ENCODE measurements at places on chromosomes 1 and 21.

- no peak for DNase-seq
Measured at GRCh38 chr1:85570446-85571180, 9.9 kb upstream of the CCN1 start.

GRCh38 chr1:219163401-219163954, 10.2 kb upstream of the LYPLAL1 start:
- no peak for DNase-seq

GRCh38 chr1:6897138-6897537, 111.9 kb downstream of the CAMTA1 start:
- no peak for DNase-seq

GRCh38 chr1:8370905-8371315, 53.0 kb downstream of the SLC45A1 start:
- DNase-seq = peak; percentile 55

GRCh38 chr1:235004276-235004675, 124.4 kb downstream of the TOMM20 start:
- DNase-seq = no peak

- DNase-seq = no peak
Measured at GRCh38 chr1:13832536-13832935, 132.5 kb downstream of the PRDM2 start.

DNA sequence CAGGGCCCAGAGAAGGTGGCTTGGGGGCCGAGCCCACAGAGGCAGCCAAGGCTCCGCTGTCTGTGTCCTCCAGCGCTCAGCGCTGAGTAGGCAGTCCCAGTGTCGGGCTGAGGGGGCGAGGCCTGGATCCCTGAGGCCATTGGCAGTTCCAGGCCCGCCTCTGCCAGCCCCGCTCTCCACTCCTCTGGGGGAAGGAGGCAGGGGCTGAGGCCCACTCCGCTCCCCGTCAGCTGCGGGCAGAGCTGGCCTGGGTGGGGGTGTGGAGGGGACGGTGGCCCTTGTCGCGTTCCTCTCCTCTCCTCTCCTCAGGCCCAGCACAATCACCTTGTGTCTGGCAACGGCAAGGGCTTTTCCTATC, 132.8 kb downstream of the CASZ1 start:
- DNase-seq = peak; percentile 40

GRCh38 chr1:167582722-167583121, 29.2 kb upstream of the CREG1 start:
- DNase-seq = no peak

GRCh38 chr1:8663915-8664329, 153.5 kb downstream of the RERE start:
- no peak for DNase-seq

DNA sequence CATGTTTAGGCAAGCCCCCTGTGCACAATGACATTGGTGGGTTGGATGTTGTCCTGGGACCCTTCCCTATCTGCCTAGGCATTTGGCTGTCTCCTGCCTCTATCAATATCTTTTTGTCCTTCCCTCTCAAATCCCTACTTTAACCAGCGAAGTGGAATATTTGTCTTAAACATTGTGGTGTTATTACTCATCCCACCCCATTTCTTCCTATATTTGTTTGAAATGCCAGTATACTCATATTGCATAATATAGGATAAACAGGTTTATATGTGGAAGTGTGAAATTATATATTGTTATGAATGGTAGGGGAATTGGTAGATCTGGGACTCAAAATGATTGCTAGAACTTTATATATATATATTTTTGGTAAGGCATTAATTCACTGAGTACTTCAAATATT, 80.0 kb downstream of the ADGRL2 start:
- DNase-seq = no peak

DNA sequence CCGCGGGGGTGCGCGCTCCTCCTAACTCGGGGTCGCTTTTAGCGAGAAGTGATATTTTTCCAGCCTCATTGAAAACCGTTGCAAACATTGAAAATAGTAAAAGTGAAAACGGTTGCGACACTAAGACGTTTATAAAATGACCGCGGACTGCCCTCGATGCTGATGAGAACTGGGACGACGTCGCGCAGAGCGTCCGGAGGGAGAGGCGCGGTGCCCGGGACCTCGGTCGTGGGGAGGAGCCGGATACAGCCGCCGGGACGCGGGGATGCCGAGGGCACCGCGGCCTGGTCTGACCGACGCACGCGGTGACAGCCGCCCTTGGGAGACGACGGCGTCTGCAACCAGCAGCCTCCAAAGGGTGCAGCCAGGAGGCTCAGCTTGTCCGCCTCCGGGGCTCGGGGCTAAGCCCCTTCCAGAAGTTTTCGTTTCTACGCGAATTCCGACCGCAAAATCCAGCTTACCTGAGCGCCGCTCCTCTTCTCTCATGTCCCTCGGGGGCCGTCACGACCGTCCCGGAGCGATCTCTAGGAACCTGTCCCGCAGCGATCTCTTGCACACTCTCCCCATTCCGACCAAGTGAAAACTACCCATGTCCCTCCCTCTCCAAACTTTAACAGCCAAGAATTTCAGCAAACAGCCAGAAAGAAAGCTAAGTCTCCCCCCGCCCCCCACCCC, 144.4 kb upstream of the ETS2 start:
- no peak for DNase-seq

DNA sequence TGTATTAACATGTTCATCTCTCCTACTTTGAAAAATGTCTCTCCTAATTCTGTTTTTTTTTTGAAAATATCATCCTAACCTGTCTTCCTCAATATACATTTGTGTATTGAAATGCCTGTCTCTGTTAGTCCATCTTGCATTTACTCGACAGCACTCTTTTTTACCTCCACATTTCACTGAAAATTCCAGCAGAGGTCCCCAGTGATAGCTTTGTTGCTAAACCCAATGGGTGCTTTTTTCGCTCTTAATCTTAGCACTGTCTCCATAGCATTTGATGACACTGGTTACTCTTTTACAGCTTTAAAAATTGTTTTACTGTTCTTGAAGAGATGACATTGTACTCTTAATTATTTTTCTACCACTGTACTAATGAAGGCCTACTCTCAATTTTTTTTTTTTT, 10.8 kb downstream of the OSBPL9 start:
- no peak for DNase-seq

DNA sequence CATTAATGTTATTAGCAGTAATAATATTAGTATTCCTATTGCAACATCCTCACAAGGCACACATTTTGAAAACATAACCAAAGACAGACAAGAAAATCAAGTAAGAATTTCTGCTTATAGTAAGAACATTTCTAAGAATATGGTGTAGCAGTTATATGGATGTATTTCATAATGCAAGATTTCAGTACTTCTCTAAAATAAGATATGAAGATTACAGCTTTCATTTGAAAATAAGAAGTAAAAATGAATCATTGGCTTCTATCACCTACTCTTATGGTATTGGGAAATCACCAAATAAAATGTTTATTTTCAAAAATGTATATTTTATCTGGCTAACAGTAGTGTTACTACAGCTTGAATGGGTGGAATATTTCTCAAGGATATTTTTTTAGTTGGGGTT, 103.8 kb upstream of the USP25 start:
- DNase-seq = no peak

DNA sequence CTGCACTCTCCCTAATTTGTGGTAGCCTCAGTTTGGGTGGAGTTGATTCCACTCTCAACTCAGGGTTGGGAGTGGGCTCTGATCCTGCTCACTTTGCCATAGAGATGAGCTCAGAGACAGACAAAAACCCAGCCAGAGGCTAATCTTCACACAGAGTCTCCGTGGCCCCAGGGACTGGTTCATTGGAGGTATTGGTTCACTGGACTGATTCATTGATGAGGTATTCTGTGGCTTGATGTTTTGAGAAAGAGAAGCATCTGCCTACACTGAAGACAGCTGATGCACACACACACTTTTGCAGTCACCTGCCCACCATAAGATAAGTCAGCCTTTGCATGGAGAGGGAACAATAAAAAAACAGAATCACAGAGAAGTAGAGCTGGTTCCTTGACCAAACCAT, 183.8 kb downstream of the AJAP1 start:
- no peak for DNase-seq

DNA sequence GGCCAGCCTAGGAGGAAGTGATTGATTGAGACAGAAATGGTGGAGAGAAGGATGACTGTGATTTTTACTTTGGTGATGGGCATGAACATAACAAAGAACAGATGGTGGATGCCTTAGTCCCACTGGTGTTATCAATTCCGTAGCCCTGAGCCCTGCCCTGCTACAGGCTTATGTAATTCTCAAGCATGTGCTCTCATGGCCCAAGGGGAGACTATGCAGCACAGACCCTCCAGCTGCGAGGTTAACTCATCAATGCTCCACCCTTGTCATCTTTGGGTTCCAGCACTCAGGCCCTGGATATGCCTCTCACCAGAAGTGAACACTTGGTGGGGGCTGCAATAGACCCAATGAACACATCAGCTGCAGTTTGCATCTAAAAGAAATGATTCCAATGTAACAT, 62.7 kb upstream of the LRRC8D start:
- no peak for DNase-seq

DNA sequence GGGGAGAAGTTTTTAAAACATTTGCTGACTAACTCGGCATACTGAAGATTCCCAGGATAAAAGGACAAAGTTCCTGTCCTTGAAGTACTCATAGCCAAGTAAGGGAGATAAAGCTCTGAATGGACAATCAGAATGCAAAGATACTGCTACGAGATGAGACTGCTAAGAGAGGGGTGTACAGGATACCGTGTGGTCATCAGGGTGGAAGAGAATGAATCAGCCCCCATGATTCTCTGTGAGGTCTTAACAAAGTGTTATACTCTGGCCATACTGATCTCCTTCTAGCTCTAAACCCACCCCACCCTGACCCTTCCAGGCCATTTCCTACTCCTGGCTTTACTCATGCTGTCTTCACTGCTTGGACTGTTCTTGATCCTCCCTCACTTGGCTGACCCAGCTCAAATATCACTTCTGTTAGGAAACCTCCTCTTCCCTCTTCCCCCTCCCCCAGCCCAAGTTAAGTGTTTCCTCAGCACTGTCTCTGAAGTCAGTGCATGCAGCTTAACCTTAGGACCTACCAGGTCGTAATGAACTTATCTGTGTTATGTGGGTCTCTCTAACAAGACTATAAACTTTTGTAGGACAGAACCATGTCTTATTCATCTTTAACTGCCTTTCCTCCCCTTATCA, 15.8 kb upstream of the MAGOH start:
- no peak for DNase-seq

DNA sequence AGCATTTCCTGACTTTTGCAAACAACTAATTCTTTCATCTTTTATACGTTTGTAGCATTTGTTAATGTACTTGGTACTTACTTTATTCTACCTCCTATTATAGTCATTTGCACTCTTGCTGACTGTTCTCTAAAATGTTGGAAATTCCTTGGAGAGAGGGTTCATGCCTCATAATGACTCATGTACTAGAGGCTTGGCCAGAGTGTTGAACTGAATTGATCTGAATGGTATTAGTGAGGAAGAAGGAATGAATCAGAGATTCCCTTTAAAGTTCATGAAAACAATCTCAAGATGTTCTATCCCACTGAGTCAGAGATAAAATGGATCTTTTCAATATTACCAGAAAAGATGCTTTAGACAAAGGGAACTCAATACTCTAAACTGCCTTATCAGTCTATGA, 383.4 kb downstream of the SEC16B start:
- no peak for DNase-seq

- DNase-seq = no peak
Measured at GRCh38 chr1:58405660-58406059, 140.9 kb downstream of the OMA1 start.

DNA sequence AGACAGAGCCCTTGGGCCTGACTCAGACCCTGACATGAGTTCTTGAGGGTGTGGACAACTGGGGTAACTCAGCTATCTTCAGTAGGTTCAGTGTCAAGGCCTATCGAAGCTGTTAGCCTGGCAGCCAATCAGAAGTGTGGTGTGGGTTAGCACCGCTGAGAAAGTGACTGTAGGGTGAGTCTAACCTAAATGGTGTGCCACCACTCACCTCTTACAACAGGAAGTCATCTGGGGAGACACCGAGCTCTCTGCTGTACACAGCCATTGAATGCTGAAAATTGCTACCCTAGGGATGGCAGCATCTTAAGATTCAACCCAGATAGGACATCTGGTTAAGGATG, 44.6 kb downstream of the RASSF5 start:
- DNase-seq = no peak

DNA sequence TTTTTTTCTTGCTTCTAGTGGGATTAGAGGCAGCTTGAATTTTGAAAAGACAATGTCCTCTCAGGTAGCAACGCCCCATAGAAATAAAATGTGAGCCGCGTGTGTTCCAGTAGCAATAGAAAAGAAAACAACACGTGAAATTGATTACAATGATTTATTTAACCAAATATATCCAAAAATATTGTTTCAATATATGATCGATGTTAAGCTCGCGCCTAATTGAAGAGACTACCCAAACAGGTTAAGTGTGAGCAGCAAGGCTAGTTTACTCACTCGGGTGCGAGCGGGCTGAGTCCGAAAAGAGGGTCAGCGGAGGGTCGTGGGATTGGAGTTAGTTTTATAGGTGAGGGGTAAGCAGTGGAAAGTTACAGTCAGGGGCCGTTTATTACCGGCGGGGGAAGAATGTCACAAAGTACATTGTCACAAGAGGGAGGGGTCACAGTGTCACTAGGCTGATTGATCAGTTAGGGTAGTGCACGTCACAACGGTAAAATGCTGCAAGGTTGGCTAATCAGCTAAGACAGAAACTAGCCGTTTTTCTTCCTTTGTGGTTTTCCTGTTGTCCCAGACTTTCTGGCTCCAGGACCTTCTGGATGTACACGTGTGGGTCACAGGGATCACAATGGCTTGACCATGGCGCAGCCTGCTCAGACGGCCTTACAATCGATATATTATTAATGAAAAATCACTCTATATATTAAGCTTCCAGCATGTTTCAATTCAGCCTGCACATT, 697 bp upstream of the ZNF670 start:
- DNase-seq = no peak

GRCh38 chr1:10338047-10338446, 60.8 kb upstream of the PGD start:
- peak; percentile 36 for DNase-seq

- no peak for DNase-seq
Measured at GRCh38 chr1:247998811-247999210, 14.6 kb upstream of the OR2L5 start.

- no peak for DNase-seq
Measured at GRCh38 chr1:115810609-115811008, 30.3 kb downstream of the NHLH2 start.

DNA sequence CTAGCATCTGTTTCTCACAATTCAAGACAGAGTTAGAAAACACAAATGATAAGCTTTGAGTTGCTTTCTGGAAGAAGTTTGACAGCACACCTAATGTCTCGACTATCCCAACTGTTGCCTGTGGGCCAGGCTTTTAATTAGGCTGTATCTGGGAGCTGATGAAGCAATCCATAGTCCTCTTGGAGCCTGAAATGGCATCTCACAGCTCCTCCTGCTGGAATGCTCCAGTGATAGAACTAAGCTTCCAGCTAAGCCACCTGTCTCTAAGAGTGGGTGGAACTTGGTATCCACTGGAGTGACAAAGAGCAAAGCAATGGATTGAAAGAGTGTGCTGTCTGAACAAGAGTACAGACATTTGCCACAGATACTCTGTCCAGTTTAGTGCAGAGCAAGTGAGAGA, 605.3 kb upstream of the NR5A2 start:
- DNase-seq = no peak

DNA sequence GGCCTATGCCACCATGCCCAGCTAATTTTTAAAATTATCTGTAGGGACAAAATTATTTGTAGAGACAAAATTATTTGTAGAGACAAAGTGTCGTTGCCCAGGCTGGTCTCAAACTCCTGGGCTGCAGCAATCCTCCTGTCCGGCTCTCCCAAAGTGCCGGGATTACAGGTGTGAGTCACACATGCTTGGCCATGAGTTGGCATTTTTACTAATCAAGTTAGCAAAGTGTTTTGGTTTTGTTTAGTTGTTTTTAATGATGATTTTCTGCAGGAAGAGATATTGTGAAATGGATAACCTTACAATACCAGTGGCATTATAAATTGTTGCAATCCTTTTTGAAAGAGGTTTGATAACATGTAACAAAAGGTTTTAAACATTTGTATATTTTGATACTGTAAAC, 65.3 kb upstream of the MAGI3 start:
- DNase-seq = no peak
